ENCODE measurements at places on chromosomes 2 and 18. TPM values are rescaled to one million over a fixed set of nuclear protein-coding genes. Genes with fewer than 3 reads are reported as not detected.

- H3K36me3 ChIP-seq = no peaks in the 10 kb centered on the region
- H3K4me1 ChIP-seq = no peaks in the 10 kb centered on the region
- H3K4me3 ChIP-seq = no peak overlapping the region
- no peaks in the 10 kb centered on the region for H3K27me3 ChIP-seq
- H3K27ac ChIP-seq = no peak overlapping the region
Measured at GRCh38 chr2:234839285-234839684, 112.5 kb upstream of the SH3BP4 start.

- H3K36me3 ChIP-seq = no peaks in the 10 kb centered on the region
- no peak overlapping the region for H3K27ac ChIP-seq
- DNase-seq = no peak
- H3K4me1 ChIP-seq = no peaks in the 10 kb centered on the region
- H3K27me3 ChIP-seq = no peaks in the 10 kb centered on the region
Measured at GRCh38 chr2:47336259-47337238, 66.4 kb upstream of the MSH2 start.

GRCh38 chr18:63120620-63121019 lies 198.9 kb downstream of the BCL2 start:
- no peak overlapping the region for H3K27ac ChIP-seq
- H3K4me3 ChIP-seq = no peak overlapping the region
- DNase-seq = no peak
- no peaks in the 10 kb centered on the region for H3K4me1 ChIP-seq
- H3K36me3 ChIP-seq = no peaks in the 10 kb centered on the region

Gene LAMA1
- 0.66 TPM for total RNA-seq

GRCh38 chr18:44938720-44939665 lies 258.3 kb downstream of the SETBP1 start:
- no peak for DNase-seq
- H3K27ac ChIP-seq = no peak overlapping the region
- no peaks in the 10 kb centered on the region for H3K27me3 ChIP-seq
- H3K4me1 ChIP-seq = peaks cover 53% of the 10 kb centered on the region

DNA sequence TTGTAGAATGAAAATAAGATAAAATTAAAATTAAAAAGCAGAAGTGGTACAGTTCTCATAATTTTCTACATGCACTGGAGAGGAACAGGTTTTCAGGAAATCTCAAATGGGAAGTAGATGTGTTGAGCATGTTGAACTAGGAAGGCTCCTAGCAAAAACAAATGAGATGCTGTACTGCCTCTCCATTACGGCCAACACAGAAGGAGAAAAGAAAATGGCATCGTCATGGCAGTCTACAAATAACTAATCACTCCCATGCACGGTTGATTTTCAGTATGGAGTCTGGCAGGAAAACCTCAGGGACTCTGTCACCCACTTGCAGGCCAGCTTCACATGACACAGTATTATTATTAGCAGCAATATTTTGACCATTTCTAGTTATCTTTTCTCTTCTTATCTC lies 278.7 kb downstream of the NRXN1 start:
- DNase-seq = no peak
- no peak overlapping the region for H3K4me3 ChIP-seq
- no peaks in the 10 kb centered on the region for H3K36me3 ChIP-seq
- no peak overlapping the region for H3K27ac ChIP-seq

Gene MAP2
- 11.9 TPM for total RNA-seq

DNA sequence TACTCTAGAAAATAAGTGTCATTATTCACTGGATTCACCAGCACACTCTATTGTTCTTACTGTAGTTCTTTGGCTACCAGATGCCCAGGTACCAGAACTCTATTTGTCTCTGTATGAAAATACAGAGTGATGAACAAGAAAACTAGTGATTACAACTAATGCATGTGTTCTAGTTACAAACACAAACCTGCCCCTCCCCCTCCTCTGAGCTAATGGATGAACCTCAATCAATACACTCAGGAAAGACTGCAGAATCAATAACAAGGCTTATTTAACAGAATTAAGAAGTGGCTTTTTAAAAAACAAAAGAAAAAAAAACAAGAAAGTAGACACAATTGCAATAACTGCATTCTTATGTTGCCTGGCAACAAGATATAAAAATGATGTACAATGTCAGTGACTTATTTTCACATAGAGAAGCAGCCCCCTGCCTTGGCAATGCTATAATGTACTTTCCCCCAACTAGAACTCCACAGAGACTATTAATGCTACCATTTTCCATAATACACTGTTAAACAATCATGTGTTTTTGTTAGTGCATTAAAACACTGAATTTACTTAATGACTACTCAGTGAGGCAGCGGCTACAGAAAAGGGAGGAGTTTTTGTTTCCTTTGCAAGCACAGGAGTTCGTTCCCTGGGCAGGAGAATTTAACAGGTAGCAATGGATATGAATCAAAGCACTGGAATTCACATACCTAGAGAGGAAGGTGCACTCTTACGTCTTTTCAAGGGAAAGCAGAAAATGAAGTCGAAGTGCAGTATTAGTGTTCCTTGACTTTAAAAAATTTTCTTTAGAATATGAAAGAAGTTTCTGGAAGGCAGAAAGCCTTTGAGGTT lies 318.8 kb upstream of the REV1 start:
- H3K36me3 ChIP-seq = no peaks in the 10 kb centered on the region
- DNase-seq = no peak
- no peaks in the 10 kb centered on the region for H3K4me1 ChIP-seq
- no peak overlapping the region for H3K27ac ChIP-seq

DNA sequence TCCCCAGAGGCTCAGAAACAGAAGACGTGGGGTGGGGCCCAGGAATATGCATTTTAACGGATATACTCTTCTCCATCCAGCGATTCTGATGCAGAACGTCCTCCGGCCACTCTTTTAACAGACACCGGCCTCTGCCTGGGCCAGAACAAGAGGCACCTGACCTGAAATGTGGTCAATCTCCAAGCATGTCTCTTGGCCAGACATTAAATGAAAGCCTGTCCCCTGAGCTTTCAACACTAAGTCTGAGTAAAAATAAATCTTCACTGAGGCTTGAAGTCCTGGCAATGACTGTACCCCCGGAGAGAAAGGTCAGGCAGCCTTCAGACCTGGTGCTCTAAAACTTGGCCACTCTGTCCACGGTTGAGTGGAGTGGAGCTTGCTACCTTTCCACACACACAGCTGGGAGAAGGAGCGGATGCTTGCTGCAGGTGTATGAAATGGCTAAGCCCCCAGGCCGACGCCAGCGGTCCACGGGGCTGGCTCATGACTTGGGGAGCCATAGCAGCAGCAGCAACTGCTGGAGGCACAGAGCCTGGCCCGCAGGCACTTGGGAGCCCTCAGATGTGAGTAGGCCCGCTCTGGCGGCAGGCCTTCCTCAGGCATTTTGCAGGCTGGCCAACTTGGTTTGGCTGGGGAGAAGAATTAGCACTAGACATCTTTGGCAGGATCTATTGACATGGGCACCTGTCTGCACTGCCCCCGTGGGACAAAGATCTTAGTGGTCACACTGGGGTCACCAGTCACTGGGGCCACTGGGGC lies 79.7 kb downstream of the TMEM17 start:
- no peak for DNase-seq
- no peaks in the 10 kb centered on the region for H3K4me1 ChIP-seq
- H3K4me3 ChIP-seq = no peak overlapping the region
- no peak overlapping the region for H3K27ac ChIP-seq
- no peaks in the 10 kb centered on the region for H3K36me3 ChIP-seq

DNA sequence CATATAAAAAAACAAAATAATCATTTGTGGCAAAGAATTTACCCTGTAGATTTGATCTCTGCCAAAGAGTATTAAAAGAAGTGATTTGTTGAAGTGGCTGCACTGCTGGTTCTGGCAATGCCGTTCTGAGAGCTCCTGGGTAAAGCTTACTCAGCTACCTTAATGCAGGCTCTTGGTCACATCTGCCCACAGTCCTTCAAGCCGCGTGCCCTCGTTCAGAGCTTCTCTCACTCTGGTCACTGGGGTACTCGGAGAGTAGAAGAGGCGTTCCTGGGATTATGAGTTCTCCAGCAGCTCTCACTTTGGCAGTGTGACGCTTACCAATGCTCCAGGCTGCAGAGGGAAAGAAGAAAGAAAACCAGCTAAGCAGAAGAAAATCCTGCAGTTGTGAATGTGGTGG lies 57.9 kb downstream of the ACVR1 start:
- no peak overlapping the region for H3K27ac ChIP-seq
- DNase-seq = no peak
- no peak overlapping the region for H3K4me3 ChIP-seq
- H3K4me1 ChIP-seq = no peaks in the 10 kb centered on the region

- no peak overlapping the region for H3K4me3 ChIP-seq
- no peaks in the 10 kb centered on the region for H3K4me1 ChIP-seq
- no peaks in the 10 kb centered on the region for H3K36me3 ChIP-seq
- no peaks in the 10 kb centered on the region for H3K27me3 ChIP-seq
- no peak overlapping the region for H3K27ac ChIP-seq
- no peak for DNase-seq
Measured at GRCh38 chr2:32825291-32825712, 121.5 kb upstream of the LTBP1 start.

Gene MC5R
- total RNA-seq = not detected

DNA sequence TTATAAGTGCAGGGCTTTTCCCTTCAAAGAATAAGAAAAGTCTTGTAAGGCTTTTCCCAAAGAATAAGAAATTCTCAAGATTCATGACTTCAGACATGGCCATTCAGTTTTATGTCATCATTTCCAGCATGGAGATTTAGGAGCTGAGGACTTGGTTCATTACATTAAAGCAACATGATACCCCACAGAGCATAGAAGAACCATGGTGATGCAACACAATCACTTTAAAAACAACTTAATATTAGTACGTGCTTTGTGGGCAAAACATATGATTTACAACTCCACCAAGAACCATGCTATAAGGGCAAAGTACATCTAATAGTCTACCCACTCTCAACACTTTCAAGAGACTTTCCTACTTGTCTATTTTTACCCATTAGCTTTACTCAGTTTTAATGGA lies 214.4 kb downstream of the SRBD1 start:
- DNase-seq = no peak
- H3K4me1 ChIP-seq = no peaks in the 10 kb centered on the region
- H3K27ac ChIP-seq = no peak overlapping the region
- peaks cover 2% of the 10 kb centered on the region for H3K36me3 ChIP-seq

- H3K4me1 ChIP-seq = peaks cover 16% of the 10 kb centered on the region
- H3K36me3 ChIP-seq = peaks cover 6% of the 10 kb centered on the region
- no peak overlapping the region for H3K27ac ChIP-seq
- no peaks in the 10 kb centered on the region for H3K27me3 ChIP-seq
- no peak overlapping the region for H3K4me3 ChIP-seq
Measured at GRCh38 chr2:24702800-24703199, 90.4 kb downstream of the PTRHD1 start.

DNA sequence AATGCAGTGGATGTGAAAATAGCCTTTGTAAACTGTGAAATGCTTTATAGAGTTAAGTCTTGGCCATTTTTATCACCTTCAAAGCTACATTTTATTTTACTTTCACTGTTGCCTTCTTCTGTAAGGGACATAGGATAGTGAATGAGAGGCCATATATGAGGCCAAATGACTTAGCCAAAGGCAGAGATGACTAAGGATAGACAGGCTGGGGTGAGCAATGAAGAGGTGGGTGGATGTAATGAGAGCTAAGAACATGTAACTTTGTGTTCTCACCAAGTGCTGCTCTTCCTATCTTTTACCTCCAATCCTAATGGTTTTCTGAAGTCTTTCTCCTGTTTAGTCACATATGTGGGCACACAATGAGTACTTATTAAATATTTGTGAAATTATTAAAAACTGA lies 101.9 kb downstream of the MBD5 start:
- H3K27ac ChIP-seq = no peak overlapping the region
- H3K4me3 ChIP-seq = no peak overlapping the region
- H3K36me3 ChIP-seq = no peaks in the 10 kb centered on the region
- DNase-seq = no peak
- H3K4me1 ChIP-seq = no peaks in the 10 kb centered on the region

Gene CXCR2
- not detected for total RNA-seq

DNA sequence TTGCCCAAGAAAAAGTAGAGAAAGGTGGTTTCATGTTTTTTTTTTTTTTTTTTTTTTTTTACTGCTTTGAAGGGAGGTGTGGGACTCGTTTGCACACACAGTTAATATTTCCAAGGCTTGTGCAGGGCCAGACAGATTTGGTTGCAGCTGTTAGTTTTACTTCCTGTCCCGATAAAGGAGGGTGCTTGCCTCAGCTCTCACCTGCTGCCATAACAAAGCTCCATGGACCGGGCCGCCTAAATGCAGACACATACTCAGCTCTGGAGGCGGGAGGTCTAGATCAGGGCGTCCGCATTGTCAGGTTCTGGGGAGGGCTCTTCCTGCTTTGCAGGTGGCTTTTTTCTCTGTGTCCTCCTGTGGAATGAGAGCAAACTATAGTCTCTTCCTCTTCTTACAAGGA lies 69.9 kb downstream of the ODC1 start:
- H3K4me1 ChIP-seq = peaks cover 30% of the 10 kb centered on the region
- no peak overlapping the region for H3K4me3 ChIP-seq
- H3K36me3 ChIP-seq = no peaks in the 10 kb centered on the region
- no peaks in the 10 kb centered on the region for H3K27me3 ChIP-seq
- no peak for DNase-seq

- no peaks in the 10 kb centered on the region for H3K36me3 ChIP-seq
- no peak overlapping the region for H3K4me3 ChIP-seq
- H3K27ac ChIP-seq = peak overlapping the region; percentile 27
- peaks cover 44% of the 10 kb centered on the region for H3K4me1 ChIP-seq
Measured at GRCh38 chr2:66889632-66889882, 454.6 kb downstream of the MEIS1 start.

- H3K27ac ChIP-seq = no peak overlapping the region
- no peaks in the 10 kb centered on the region for H3K36me3 ChIP-seq
- H3K4me1 ChIP-seq = peaks cover 4% of the 10 kb centered on the region
- H3K27me3 ChIP-seq = no peaks in the 10 kb centered on the region
- H3K4me3 ChIP-seq = no peak overlapping the region
Measured at GRCh38 chr2:229254206-229254605, 16.9 kb downstream of the PID1 start.
